ENCODE measurements at places on chromosomes 5 and 9.

DNA sequence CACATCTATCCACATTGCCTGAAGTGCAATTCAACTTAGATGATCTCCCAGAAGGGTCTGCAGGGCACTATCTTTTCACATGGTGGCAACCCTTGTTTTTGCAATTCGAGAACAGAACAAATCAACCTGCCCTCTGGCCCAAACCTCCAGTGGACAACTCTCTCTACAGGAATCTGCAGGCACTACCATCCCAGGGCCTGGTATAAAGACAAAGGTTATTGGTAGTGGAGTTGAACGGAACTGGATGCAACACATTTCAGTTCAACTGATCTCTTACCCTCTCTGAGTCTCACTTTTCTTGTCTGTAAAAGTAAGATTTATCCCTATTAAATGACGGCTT is 153.2 kb upstream of the EGFLAM start:
- no peak for DNase-seq

DNA sequence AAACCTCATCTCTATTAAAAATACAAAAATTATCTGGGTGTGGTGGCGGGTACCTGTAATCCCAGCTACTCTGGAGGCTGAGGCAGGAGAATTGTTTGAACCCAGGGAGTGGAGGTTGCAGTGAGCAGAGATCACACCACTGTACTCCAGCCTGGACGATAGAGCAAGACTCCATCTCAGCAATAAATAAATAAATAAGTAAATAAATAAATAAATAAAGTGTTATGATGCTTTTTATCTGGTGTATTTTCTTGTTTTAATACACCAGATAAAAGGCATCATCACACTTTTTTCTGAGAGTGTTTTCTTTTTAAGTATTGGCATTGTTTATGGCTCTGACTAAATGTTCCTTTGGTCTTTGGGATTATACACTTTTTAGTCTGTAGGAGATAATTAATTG is 24.2 kb upstream of the LECT2 start:
- DNase-seq, result no peak

GRCh38 chr9:98391406-98391805 is 136.0 kb upstream of the TBC1D2 start:
- no peak for DNase-seq

DNA sequence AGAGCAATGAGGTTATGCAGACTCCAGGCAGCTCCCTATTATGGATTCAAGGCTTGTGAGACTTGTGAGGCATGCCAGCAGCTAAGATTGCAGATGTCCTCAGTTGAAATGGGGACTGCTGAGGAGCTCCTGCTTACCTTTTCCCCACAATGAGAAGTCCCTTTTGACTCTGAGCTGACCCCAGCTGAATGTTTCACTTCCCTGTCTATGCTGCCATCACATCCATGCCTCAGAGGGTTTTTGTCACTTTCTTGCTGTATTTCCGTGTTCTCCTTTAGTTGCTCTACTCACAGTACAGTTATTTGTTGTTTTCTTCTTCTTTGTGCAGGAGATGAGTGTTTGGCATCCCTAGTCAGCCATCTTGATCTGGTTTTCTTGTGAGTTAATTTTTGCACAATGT is 18.8 kb upstream of the OR2S2 start:
- DNase-seq, result no peak

DNA sequence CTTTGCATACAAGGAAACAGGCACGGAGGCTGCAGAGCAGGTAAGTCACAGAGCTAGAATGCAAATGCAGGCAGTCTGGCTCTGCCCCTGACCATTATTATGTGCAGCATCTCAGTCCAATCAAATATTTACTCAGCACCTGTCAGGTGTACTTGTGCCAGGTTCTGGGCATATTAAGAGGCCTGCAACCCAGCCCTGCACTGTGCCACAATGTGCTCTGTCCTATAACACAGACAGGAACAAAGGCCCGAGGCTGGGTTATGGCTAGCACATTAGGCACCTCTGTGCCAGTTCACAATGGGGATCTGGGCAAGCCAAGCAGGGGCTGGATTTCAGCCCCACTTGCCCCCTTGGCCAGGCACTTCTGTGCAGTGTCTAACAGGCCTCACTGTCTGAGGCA is 14.0 kb downstream of the ARL15 start:
- DNase-seq, result no peak

- no peak for DNase-seq
Observed at GRCh38 chr5:127963931-127964330, 119.6 kb upstream of the SLC12A2 start.

DNA sequence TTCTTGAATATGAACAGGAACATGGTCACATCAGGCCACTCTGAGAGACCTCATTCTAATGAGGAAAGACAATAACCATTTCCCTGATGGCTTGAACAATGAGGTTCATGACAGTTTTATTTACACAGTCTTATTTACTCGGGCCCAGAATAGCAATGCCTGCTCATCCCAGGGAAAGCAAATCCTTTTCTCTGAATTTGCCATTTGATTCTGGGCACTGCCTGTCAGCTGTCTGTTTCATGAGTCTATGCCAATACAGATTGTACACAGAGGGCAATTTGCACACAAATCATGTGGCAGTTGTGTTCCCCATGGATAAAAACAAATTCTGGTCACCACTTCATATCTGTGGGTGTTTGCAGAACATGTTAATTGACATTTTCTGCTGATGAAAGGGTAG is 492.5 kb downstream of the ACTL7B start:
- no peak for DNase-seq

DNA sequence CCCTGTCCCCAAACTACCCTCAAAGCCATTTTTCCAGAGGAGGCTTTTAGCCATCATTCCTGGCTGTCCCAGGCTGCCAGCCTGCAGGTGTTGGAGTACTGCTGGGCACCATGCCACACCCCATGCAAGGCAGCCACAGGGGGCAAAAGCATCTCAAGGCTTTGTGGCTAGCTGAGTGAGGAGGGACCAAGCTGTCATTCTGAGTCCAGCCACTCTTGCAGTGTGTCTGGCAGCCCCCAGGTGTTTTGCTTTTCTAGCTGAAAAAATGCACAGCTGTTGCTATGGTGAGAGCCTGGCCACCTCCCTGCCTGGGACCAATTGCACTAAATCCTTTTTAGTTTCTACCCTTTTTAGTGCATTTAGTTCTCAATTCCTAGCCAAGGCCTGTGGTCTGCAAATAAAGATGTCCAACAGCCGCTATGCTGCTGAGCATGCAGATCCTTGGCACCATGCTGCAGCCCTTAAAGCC is 50.4 kb upstream of the PTGS1 start:
- DNase-seq, result no peak

DNA sequence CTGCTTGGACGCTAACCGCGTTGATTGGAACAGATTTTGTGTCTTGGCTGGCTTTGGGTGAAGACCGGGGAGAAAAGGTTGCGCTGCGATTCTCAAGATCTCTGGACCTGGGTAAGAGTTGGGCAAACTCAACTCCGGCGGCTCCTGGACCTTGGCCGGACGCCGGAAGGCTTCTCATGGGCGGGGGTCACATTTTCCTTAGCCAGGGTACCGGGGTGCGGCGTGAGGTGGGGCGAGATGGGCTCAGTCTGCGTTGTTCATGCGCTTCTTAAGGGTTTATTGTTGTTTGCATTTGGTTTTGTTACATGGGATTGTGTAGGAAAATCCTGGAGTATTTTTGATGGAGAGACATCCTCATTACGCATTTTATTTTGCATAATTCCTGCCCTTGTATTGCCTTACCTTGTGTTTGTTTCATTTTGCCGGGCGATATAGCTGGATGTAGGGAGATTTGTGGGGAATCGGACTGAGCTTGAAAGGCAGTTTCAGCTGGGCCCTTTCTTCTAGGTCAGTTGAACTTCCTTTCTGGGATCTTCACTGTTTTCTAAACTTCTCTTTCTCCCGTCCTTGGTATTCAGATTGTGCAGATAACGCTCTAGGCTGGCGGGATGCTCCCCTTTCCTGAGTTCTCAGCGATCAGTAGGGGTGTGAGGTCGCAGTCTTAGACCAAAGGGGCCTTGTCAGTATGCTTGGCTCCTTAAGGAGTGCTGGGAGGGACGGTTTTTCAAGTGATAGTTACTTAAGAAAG is 524 bp downstream of the MEGF10 start:
- DNase-seq, result no peak

- DNase-seq, result no peak
Observed at GRCh38 chr5:64599226-64599625, 91.1 kb upstream of the SHISAL2B start.

- DNase-seq, result no peak
Observed at GRCh38 chr9:82894961-82895821, 167.8 kb downstream of the RASEF start.

DNA sequence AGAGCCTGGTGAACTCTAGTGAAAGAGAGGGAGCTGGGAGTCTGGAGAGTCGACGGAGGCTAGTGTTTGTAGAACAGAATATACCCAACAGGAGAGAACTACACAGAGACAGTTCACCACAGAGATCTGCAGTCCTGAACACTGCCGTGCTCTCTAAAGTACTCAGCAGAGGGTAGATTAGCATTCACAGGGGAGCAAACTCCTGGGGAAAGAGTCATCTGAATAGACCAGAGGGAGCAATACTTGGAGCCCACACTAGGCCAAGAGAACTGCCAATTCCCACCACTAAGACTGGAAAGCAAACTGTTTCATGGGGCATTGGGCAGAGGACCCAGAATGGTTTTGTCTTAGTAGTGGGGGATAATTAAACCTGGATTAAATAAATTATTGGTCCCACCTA is 235.6 kb downstream of the EDIL3 start:
- no peak for DNase-seq

DNA sequence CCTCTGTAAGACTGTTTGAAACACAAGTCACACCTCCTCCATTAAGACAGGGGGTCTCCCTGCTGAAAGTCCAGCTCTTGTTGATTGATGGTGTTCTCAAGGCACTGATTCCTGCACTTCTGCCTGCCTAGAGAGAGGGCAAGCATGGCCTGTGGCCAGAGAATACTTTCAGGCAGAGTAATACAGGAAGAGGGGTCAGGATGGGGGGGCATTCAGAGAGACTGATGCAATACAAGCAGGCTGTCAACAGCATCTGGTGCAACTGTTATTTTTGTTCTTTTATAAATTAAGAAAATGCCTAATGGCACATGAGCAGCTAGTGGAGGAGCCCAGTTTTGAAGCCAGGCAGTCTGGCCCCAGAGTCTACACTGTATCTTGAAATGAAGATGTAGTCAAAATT is 302.2 kb downstream of the DIRAS2 start:
- DNase-seq, result no peak

DNA sequence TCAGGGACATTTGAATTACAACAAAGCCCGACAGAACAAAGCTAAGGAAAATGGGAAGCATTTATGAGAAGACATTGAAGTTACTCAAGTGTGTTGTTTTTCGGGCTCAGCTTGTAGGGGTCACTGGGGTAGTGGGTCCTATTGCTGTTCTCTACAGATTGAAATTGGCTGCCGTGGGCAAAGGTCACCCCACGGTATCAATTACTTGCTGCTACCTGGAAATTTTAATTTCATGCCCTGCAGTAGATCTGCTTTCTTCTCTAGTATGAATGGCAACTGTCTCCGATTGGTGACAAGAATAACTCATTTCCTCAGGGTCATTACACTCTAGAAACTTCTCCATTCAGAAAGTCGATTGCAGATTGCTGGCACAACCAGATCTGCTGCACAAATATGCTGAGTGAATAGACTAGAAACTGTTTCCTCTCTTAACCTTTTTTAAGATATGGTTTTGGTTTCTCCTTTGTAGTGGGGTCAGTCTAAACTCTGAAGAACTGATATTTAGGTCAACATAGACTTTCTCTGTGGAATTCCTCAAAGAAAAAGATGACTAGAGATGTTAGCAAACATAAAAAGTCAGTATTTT is 454.1 kb downstream of the ARHGEF28 start:
- no peak for DNase-seq

DNA sequence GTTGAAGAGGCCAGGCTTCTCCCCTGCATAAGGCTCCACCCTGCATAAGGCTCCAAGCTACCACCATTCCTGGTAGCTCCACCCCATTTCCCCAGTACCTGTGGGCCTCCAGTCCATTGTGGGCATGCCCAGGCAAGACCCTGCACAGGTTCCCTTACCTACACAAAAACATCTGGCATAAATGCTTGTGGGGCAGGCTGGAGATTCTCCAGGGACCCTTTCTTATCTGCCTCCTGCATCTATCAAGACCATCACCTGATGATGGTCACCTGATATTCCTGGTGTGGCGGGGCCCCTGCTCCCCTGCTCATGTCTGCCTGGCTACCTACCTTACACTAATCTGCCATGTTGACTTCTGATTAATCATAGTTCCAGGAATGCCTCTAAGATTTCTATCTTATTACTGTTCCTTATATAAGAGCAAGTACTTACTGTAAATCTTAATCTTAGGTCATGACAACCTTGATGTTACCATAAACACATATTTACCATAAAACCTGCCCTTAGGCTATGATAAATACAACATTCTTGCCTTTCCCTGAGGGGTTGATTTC is 41.0 kb downstream of the FGD3 start:
- no peak for DNase-seq

DNA sequence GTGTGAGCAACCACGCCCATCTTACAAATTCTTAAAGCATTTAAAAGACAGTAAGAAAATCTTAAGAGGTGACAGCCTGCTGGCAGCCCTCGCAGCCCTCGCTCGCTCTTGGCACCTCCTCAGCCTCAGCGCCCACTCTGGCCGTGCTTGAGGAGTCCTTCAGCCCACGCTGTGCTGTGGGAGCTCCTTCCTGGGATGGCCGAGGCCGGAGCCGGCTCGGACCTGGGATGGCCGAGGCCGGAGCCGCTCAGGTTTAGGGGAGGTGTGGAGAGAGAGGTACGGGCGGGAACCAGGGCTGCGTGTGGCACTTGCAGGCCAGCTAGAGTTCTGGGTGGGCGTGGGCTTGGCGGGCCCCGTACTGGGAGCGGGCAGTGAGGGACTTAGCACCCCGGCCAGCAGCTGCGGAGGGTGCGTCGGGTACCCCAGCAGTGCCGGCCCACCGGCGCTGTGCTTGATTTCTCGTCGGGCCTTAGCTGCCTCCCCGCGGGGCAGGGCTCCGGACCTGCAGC is 9.3 kb upstream of the ECM2 start:
- DNase-seq, result no peak

DNA sequence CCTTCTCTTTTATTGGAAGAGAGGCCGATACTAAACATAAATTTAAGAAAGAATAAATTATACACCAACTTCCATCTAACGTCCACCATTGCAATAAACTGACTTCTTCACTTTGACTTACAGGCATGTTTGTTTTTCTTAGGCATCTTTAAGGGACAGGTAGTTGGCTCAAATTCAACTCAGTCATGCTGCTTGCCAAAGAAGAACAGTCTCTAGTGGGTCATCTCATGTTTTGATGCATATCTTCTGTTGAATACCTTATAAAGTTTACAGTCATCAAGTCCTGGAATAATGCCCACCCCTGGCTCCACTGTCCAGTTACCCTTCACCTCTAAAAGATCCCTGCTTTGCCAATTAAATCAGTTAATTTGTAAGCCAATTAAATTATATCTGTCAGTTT is 328.2 kb upstream of the GRAMD2B start:
- DNase-seq, result no peak

- DNase-seq, result peak; percentile 1
Observed at GRCh38 chr9:25716220-25716872, 38.1 kb upstream of the TUSC1 start.

- DNase-seq, result no peak
Observed at GRCh38 chr9:79140751-79141150, 431.0 kb upstream of the TLE4 start.

- DNase-seq, result no peak
Observed at GRCh38 chr9:20355022-20355421, 267.3 kb downstream of the MLLT3 start.
